Muscle of arm (tissue), 14 donors: ENCODE measurements at places on chromosomes 1 and 21. TPM values are rescaled to one million over a fixed set of nuclear protein-coding genes. Genes with fewer than 3 reads are reported as not detected.
A peak's percentile ranks its signal among the peaks of the same experiment; 100 is the strongest.

GRCh38 chr1:63442141-63442475 is 74.7 kb downstream of the ALG6 start:
- no peak for DNase-seq

DNA sequence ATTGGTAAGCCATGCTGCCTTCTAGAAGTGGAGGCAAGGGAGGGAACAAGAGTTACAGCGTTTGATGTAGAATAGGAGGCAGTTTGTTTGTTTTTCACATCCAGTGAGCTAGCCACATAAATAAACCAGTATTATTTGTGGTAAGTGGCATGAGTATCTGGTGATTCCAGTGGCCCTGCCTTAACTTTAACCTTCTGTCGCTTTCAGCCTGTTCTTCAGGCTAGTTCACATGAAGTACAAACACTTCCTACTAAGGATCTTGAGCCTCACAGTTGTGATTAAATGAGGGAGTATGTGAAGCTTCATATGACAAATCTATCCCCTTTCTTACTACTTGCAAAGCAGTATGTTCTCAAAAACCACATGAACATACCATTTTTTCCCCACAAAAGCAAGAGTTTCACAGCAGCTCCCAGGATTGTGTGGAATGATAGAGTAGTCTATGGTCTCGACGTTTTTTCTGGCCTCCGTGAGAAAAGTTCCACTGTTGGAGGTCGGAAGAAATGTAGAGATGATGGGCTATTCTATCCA is 59.5 kb downstream of the PHACTR4 start:
- no peak for DNase-seq

GRCh38 chr1:223245411-223245810 is 102.4 kb upstream of the TLR5 start:
- DNase-seq: no peak

DNA sequence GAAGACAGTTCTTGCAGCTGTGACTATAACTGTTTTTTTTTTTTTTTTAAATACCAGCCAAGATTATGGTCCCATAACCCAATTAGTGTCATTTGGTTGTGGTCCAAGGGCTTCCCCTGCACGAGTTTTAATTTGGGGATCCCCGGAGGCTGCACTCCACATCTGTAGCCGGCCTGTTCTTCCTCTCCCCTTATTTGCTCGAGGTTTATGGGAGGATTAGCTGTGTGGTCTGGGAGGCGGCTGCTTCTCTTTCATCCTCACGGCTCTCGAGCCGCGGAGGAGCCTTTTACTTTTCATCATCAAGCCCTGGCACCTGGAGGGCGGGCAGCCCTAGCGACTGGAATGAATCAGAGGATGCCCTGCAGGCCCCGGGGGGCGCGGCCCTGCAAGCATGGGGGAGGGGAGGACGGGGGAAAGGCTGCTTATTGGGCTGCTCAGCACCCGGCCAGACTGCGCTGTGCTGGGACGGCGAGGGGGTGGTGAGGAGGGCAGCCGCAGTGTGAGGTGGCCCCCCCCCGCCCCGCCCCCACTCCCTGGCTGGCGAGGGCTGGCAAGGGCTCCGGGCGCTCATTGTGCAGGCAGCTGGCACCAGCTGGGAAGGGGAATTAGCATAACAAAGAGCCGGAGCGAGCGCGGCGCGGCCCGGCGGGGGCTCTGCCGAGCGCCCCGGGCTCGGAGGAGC is 18.5 kb downstream of the SERTAD4 start:
- DNase-seq: no peak

- DNase-seq: peak; percentile 64
These were observed 104.2 kb upstream of the GCLM start for GRCh38 chr1:94013367-94013878.

The PTPN22 gene
- polyA plus RNA-seq: 2.6 TPM
